ENCODE measurements at places on chromosomes 5 and 9.

DNA sequence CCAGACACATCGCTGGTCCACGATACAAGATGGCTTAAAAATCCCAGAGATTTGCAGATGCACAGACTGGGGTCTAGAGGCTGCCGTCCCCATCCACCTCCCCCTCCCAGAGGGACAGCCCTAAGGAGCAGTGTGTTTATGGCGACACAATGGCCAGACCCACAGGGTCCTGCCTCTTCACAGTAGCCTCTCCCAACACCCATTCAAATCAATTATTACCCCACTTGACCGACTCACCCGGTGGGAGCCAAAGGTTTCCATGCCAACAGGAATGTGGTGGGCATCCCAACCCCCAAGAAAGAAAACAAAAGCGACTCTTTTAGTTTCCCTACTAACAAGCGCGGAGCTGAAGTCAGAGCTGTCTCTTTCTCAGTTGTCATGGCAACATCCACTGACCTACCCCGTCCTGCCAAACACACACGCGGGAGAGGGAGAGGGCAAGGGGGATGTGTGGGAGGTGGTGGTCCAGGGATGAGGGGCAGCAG, 209.0 kb downstream of the TTLL11 start:
- no peak overlapping the region for H3K4me3 ChIP-seq
- H3K27me3 ChIP-seq: no peaks in the 10 kb centered on the region
- no peak overlapping the region for H3K27ac ChIP-seq
- no peak for DNase-seq
- H3K4me1 ChIP-seq: no peaks in the 10 kb centered on the region
- H3K36me3 ChIP-seq: no peaks in the 10 kb centered on the region

DNA sequence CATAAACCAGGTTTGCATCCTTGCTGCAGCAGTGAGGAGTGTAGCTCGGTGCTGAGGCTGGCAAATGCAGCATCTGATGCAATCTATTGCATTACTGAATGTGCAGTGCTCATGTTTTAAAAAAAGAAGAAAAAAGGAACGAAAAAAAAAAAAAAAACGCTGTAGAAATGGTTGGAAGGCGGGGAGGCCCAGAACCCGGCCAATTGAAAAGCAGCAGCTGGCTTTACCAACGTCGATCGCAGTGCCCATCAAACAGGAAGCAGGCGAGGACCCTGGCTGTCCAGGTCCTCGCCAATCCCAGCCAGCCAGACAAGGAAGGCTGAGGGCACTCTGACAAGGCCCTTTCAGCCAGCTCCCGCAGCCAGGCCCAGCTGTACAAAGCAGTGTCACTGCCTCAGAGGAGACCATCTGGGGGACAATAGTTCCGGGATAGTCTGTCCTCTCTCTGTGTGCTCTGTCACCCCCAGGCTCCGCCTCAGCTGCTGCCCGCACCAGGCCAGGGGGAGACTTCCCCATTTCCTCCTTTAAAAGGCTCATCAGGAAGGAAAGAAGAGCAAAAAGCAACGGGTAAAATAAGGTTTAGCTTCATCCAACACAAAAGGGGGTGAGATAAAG, 21.8 kb upstream of the CPEB4 start:
- H3K4me3 ChIP-seq: no peak overlapping the region
- no peaks in the 10 kb centered on the region for H3K27me3 ChIP-seq
- H3K36me3 ChIP-seq: no peaks in the 10 kb centered on the region
- DNase-seq: peak; percentile 39
- H3K4me1 ChIP-seq: peaks cover 2% of the 10 kb centered on the region

DNA sequence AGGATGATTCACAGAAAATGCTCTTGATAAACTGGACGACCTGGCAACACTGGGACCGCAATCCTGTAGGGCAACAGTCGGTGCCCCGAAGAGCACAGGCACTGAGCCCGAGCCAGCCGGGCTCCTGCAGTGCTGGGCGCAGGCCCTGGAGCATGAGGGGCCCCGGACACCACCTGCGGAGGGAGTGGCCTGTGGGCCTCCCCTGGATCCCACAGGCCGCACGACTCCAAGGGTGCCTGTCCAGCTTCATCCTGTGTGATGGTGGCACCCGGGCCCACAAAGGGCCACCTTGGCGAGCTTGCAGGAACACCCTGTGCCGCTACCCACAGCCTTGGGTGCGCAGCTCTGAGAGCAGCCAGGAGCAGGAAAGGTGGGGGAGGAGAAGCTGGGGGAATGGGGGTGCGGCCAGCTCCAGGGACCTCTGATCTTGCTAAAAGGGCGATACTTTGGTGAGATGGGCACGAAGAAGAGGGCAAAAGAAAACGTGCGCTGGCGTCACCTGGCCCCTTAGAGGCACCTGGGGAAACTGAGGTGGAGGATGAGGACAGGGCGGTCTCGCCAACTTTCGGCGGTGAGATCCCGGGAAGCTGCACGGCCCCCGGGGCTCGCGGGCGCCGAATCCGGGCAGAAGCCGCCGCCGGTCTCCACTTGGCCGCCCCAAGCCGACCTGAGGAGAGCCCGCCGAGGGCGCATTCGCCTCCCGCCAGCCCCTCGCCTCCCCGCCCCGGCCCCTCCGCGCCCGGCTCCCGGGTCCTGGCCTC, 722 bp downstream of the TBC1D9B start:
- peak overlapping the region; percentile 60 for H3K4me3 ChIP-seq
- peaks cover 27% of the 10 kb centered on the region for H3K36me3 ChIP-seq
- H3K27me3 ChIP-seq: no peaks in the 10 kb centered on the region
- no peak overlapping the region for H3K27ac ChIP-seq
- peak; percentile 46 for DNase-seq

- H3K27me3 ChIP-seq: no peaks in the 10 kb centered on the region
- H3K27ac ChIP-seq: peak overlapping the region; percentile 64
- peaks cover 36% of the 10 kb centered on the region for H3K4me1 ChIP-seq
- no peaks in the 10 kb centered on the region for H3K36me3 ChIP-seq
- no peak for DNase-seq
- H3K4me3 ChIP-seq: peak overlapping the region; percentile 69
These were observed 45.4 kb downstream of the PTTG1 start for GRCh38 chr5:160466889-160467554.

GRCh38 chr9:105507096-105507790, 50.7 kb upstream of the FKTN start:
- no peaks in the 10 kb centered on the region for H3K36me3 ChIP-seq
- no peaks in the 10 kb centered on the region for H3K27me3 ChIP-seq
- no peak overlapping the region for H3K27ac ChIP-seq
- DNase-seq: no peak
- no peaks in the 10 kb centered on the region for H3K4me1 ChIP-seq

- no peak for DNase-seq
- no peaks in the 10 kb centered on the region for H3K4me1 ChIP-seq
- H3K27ac ChIP-seq: no peak overlapping the region
- no peaks in the 10 kb centered on the region for H3K36me3 ChIP-seq
- H3K27me3 ChIP-seq: no peaks in the 10 kb centered on the region
These were observed 775.8 kb downstream of the EFNA5 start for GRCh38 chr5:106894964-106895363.

- H3K4me3 ChIP-seq: no peak overlapping the region
- H3K27me3 ChIP-seq: no peaks in the 10 kb centered on the region
- no peak for DNase-seq
- no peaks in the 10 kb centered on the region for H3K4me1 ChIP-seq
- H3K27ac ChIP-seq: no peak overlapping the region
- H3K36me3 ChIP-seq: no peaks in the 10 kb centered on the region
These were observed 37.1 kb downstream of the PRDM6 start for GRCh38 chr5:123125962-123126732.

DNA sequence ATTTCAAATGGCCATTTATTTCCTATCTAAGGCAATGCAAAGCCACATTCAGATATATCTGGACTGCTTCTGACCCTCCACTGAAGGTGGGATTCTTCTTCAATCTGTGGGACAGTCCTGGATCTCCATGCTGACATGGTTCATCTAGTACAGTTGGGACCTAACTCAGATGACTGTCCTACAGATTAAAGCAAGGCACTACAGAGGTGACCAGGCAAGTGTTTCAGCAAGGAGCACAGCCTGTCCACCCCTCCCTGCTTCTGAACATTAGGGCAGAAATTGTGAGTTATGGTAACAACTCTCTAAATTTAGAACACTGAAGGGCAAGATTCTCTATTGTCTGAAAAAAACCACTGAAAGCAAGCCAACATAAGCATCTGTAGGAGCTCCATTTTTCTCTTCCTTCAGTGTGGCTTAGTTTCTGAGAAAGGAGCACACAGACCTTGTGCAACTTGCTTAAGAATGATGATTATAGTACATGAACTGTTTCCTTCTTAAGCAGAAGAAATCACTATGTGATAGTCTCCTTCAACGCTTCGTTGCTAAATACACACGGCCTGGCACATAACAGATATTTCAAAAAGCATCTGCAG, 62.9 kb upstream of the BARX1 start:
- no peaks in the 10 kb centered on the region for H3K4me1 ChIP-seq
- no peak overlapping the region for H3K27ac ChIP-seq
- no peaks in the 10 kb centered on the region for H3K36me3 ChIP-seq
- no peak overlapping the region for H3K4me3 ChIP-seq
- H3K27me3 ChIP-seq: no peaks in the 10 kb centered on the region

DNA sequence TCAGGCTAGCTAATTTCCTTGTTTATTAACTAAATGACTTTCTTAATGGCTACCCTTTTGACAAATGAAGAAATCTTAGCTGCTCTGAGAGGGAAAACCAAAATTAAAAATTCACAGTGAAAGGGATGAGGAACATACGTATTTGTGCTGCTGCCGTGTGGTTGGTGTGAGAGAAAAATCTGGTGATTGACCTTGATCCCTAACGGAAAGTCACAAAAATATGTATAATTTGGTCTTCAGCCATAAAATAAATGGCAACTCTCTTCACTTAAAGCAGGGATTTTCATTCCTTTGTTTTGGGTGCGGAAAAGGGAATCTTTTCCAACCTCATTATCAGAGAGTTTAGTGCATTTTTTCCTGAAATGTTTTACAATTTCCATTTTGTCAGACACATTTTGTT, 40.4 kb downstream of the PAM start:
- H3K4me1 ChIP-seq: peaks cover 3% of the 10 kb centered on the region
- no peaks in the 10 kb centered on the region for H3K27me3 ChIP-seq
- no peak overlapping the region for H3K4me3 ChIP-seq
- no peaks in the 10 kb centered on the region for H3K36me3 ChIP-seq

- no peaks in the 10 kb centered on the region for H3K4me1 ChIP-seq
- H3K36me3 ChIP-seq: peaks cover 25% of the 10 kb centered on the region
- no peaks in the 10 kb centered on the region for H3K27me3 ChIP-seq
- H3K27ac ChIP-seq: no peak overlapping the region
These were observed 144.7 kb downstream of the KDM4C start for GRCh38 chr9:6902423-6902822.

- no peak overlapping the region for H3K27ac ChIP-seq
- no peak overlapping the region for H3K4me3 ChIP-seq
- H3K36me3 ChIP-seq: peaks cover 31% of the 10 kb centered on the region
- no peaks in the 10 kb centered on the region for H3K27me3 ChIP-seq
- no peak for DNase-seq
These were observed 12.8 kb upstream of the CLIC3 start for GRCh38 chr9:137009217-137009616.

DNA sequence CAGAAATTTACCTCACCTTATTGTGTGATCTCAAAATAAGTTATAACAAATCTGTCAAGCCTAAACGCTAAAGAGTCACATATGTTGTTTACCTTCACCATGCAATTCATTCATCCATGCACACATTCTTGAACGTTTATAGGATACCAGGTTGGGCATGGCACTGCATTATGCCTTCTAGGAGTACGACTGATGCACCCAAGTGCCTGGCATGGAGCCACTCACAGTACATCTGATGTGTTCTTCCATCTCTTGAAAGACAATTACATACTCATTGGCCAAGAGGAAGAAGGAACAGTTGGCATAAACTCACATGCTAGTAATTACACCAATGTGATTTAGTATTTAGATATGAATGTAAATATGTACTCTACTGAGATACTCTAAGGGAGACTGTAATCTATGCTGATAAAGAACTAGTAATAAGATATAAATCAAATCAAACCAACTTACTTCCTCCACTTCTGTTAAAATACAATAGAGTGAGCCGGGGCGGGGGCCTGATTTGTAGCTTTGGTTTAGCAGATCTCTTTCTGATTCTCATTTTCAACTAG, 90.7 kb downstream of the LPAR1 start:
- no peaks in the 10 kb centered on the region for H3K36me3 ChIP-seq
- no peak overlapping the region for H3K4me3 ChIP-seq
- no peaks in the 10 kb centered on the region for H3K4me1 ChIP-seq
- no peak overlapping the region for H3K27ac ChIP-seq
- H3K27me3 ChIP-seq: no peaks in the 10 kb centered on the region

- H3K27me3 ChIP-seq: no peaks in the 10 kb centered on the region
- H3K4me1 ChIP-seq: no peaks in the 10 kb centered on the region
- no peak overlapping the region for H3K4me3 ChIP-seq
- no peak overlapping the region for H3K27ac ChIP-seq
These were observed 45.0 kb upstream of the ABL1 start for GRCh38 chr9:130789747-130790672.

GRCh38 chr9:88799541-88800328, 191.5 kb upstream of the S1PR3 start:
- H3K36me3 ChIP-seq: no peaks in the 10 kb centered on the region
- no peak overlapping the region for H3K4me3 ChIP-seq
- H3K27ac ChIP-seq: no peak overlapping the region
- no peak for DNase-seq

DNA sequence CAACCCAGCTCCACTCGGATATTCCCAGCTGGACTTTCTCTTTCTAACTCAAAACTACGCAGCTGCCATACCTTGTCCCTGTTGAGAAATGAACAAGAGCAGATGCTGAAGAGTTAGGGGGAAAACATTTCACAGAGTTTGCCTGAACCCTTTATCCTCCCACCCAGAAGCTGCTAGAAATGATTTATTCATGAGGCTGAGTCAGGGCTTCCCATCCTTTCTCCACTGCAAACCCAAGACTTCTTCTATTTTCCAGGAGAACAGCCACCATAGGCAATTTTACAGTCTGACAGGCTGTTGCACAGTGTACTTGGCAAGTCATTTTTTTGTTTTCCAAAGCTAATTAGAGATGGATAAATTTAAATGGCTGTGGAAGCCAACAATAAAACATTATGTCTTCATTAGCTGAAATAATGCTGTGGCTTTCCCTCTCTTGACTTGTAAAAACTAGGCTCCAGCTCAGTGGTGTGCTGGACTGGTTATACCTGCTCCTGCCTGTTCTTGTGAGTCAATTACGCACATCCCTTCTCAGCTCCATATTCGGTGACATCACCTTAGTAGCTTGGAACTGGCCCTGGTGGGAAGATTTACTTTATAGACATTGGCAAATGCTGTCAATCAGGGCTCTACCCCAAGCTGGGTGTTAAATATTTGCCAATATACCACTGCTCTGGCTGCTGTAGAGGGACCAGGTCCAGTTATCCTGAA, 71.9 kb downstream of the KIF4B start:
- H3K36me3 ChIP-seq: no peaks in the 10 kb centered on the region
- no peak overlapping the region for H3K27ac ChIP-seq
- H3K4me1 ChIP-seq: no peaks in the 10 kb centered on the region
- H3K27me3 ChIP-seq: no peaks in the 10 kb centered on the region
- no peak for DNase-seq
